GM12864 (cell line): ENCODE measurements at places on chromosomes 1 and 21.

- no peak for DNase-seq
Observed at GRCh38 chr1:89254658-89255287, 17.9 kb downstream of the GBP5 start.

DNA sequence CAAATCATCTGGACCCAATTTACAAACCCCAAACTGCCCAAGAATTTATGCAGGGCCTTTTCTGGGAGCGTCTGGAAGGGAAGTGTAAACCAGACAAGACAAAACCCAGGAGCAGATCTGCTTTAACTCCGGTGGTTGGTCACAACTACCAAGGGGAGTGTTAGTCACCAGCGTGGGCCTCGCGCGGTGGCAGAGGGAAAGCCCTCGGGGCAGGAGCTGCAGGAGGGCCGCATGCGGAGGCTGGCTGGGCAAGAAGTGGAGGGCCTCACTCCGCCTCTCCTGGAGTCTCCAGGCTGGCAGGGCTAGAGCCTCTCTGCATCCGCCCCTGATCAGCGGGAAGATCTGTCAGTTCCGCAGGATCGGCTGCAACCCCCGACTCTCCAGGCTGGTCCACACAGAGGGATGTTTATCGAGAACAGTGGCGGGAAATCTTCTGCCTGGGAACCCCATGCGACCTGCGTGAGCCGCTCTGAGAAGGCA, 2.0 kb downstream of the COL24A1 start:
- no peak for DNase-seq

GRCh38 chr1:53891678-53892077, 2.1 kb upstream of the YIPF1 start:
- DNase-seq = no peak

GRCh38 chr1:217889401-217889800, 258.3 kb downstream of the SPATA17 start:
- no peak for DNase-seq

DNA sequence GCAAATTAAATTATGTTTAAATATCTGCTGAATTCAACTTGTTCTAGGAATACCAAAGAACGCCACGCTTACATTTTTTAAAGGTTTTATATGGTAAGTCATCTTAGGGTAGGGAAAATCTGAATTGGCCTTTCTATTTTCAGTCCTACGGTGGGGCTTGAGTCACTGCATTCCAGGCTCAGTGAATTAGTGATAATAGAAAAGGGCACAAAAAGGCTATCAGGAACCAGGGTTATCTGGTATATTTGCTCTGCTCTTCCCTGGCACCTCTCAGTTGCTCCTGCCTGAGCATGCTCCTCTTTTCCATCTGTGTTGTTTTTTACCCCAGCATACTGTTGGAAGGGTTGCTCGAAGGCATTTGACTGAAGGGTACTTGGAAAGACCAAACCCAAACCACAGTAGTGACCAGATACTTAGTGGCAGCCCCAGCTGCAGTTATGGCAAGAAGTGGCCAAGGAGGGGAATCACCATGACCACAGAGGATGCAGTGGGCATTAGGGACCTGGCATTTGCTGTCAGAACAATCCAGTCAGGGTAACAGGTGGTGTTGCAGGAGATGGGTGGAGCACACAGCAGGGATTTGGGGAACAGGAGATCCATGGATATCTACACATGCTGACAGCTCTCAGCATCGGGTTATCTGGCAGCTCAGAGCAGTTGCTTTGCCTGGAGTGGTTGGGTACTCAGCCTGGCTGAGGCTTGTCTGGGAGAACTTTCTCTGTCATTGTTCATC, 2.3 kb downstream of the OVAAL start:
- no peak for DNase-seq

DNA sequence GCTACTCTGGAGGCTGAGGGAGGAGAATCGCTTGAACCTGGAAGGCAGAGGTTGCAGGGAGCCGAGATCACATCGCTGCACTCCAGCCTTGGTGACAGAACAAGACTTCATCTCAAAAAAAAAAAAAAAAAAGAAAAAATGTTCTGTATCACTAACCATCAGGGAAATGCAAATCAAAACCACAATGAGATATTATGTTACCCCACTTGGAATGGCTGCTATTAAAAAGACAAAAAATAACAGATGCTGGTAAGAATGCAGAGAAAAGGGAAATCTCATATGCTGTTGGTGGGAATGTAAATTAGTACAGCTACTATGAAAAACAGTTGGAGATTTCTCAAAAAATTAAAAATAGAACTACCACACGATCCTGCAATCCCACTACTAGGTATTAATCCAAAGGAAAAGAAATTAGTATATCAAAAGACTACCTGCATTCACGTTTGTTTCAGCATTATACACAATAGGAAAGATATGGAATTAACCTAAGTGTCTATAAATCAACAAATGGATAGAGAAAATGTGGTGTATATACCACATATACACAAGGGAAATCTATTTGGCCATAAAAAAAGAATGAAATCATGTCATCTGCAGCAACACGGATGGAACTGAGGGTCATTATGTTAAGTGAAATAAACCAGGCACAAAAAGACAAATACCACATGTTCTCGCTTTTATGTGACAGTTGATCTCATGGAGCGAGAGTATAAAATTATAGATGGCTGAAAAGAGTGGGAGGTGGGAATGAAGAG, 62.6 kb downstream of the ABL2 start:
- DNase-seq = no peak

DNA sequence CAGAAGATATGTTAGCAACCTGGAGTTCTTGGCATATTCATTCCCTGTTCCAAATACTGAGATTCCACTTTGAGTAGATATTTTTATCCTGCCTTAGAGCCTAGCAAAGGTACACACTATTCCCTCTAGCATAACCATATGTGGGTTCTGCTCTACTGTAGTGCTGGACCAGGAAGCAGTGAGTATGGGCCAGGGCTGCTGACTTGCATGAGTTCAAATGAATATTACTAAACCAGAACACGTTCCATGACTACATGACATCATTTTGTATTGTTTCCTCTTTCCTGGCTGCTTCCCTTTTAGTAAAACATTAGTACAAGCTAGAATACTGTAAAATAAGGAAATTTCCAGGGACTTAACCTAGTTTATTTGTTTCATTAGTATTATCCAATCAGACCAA, 41.1 kb downstream of the TNFSF18 start:
- no peak for DNase-seq

- DNase-seq = no peak
Observed at GRCh38 chr1:8517661-8518489, 200.0 kb downstream of the SLC45A1 start.

DNA sequence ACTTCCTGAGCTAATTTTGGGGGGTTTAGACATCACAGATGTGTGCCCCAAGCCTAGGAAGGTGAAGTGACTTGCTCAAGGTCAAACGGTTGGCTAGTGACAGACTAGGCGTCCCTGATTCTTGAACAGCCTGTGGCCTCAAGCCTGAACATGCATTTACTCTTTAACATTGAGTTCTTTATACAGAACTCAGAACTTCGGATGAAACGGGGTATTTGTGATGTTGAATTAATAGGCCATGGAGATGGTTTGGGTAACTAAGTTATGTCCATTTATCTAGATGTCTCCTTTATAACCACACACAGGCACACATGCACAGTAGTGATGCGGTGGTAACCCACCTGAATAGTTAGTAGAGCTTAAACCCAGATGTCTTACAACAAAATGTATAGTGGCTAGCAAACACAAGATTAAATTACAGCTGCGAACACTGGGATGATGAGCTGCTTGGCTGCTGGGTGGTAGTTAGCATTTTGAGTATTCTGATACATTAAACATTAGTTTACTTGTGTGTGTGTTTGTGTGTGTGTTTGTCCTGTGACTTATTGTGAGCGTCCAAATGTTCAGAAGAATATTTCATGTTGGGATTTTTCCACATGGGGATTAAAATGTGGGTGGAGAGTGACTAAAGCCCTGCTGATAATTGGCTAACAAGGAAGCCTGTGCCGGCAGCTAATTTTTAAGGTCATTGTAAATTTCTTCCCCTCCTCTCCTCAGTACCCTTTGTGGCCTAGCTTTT, 2.3 kb downstream of the ATP1A1 start:
- DNase-seq = no peak

DNA sequence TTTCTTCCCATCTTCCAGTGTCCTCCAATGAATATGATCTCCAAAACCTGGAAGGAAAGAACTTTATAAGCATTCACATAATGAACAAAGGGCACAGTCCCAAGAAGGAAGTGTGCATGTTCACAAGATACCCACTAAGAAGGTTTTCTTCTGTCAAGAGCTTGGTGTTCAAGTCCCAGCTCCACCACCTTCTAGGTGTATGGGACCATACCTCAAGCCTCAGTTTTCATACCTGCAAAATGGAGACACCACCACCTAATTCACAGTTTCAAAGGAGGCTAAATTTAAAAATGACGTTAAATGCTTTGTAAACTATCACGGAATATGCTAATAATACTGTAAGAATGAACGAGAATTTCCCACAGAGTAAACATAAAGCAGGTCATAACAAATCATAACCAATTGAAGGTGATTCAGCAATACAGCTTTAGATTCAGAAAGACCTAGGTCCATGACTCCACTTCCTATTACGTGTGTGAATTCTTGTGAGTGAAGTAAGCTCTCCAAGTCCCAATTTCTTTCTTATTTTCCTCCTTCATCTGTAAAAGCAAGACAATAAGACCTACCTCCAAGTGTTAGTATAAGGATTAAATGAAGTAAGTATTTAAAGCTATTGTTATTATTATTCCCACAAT, 8.1 kb upstream of the KTI12 start:
- DNase-seq = no peak

- DNase-seq = no peak
Observed at GRCh38 chr1:84721152-84721551, 30.9 kb upstream of the SSX2IP start.

DNA sequence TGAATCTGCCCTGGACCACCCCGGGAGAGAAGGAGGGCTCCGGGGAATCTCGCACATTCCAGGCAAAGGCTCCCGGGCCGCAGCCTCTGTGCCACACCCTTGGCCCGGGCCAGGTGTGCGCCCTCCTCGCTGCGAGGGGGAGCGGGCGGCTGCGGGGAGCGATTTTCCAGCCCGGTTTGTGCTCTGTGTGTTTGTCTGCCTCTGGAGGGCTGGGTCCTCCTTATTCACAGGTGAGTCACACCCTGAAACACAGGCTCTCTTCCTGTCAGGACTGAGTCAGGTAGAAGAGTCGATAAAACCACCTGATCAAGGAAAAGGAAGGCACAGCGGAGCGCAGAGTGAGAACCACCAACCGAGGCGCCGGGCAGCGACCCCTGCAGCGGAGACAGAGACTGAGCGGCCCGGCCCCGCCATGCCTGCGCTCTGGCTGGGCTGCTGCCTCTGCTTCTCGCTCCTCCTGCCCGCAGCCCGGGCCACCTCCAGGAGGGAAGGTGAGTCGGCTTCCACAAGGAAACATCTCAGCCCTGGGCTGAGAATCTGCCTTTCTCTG, at the start of gene LAMC2:
Gene LAMC2 (plus strand): TSS at position 324 of the 550 bp plus-strand sequence. CDS start 89 bp downstream, at position 413.
- no peak for DNase-seq

DNA sequence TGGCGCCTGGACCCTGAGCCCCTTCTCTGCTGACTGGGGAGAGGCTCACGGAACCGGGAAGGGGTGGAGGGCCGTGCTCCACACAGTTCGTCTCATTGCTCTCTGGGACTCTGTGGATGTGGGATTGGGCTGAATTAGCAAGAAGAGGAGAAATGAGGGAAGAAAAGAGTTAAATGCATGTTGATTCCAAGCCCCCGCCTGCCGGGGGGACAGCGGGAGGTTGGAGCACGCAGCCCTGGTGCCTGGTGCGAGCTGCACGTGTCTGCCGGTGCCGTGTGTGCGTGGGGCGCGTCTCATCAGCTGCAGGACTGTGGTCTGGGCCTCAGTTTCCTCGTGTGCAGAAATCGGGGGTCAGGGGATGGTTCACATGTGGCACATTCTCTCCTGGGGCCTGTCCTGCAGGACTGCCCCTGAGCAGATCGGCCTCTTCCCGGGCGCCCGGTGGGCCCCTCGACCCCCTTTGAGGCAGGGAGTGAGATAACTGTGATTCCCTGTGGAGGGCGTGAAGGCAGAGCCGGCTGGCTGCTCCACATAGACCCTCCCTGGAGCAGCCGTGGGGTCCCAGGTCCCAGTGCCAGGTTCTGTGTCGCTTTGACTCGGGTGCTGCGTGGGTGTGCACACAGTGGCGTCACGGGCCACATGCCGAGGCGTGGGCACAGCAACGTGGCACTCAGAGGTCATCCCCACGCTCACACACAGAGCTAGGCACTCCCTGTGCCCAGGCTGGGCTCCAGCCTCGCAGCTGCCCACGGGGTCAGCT, 11.4 kb downstream of the SAMD11 start:
- DNase-seq = no peak

DNA sequence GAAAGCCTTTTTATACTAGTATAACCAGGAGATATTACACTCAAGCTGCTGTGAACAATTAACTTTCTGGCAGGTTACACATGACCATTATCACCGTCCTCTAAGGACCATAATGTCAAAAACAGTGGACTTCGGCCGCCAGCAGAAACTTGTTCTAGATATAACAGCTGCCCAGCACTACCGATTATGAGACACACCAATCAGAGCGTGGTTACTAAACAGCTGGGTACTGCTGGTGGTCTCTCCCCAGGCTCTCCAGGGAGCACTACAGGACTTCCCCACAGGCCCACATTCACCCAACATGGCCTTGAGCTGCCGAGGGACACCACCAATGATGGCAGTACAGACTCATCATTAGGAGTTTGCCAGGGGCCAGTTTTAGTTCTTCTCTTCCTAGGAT, 57.9 kb upstream of the CTBS start:
- DNase-seq = no peak

DNA sequence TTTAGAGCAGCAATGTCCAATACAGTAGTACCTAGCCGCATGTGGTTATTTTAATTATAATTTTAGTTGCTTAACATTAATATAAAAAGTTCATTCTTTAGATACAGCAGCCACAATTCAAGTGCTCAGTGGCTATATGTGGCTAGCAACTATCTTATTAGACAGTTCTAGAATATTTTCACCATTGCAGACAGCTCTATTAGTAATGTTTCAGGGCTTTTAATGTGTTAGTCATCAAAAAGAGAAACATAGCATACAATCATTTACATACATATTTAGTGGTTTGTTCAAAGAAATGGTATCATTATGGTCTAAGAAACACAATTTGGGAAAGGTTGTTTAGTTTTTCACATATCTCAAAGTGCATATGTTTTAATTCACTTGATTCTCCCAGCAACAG, 66.6 kb upstream of the DYNLT5 start:
- no peak for DNase-seq

DNA sequence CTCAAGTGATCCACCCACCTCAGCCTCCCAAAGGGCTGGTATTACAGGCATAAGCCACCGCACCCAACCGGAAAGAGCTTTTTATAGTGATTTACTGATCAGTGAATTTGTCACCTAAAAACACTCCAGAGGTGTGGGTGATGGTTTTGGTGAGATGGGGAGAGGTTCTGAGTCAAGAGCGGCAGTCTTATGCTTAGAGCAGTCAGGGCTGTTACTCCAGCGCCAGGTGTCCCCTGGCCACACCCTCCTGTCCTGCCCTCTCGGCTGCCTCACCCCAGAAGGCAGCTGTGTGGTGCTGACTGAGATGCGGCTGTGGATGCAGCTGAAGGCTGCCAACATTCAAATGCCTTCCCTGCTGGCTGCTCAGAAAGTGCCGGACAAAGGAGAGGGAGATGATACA, 94.5 kb upstream of the LPGAT1 start:
- DNase-seq = no peak

- no peak for DNase-seq
Observed at GRCh38 chr1:4156241-4156973, 256.3 kb upstream of the C1orf174 start.
